ENCODE measurements at places on chromosomes 12 and 14.

- DNase-seq = no peak
Observed at GRCh38 chr14:63203618-63204406, 431 bp upstream of the RHOJ start.

DNA sequence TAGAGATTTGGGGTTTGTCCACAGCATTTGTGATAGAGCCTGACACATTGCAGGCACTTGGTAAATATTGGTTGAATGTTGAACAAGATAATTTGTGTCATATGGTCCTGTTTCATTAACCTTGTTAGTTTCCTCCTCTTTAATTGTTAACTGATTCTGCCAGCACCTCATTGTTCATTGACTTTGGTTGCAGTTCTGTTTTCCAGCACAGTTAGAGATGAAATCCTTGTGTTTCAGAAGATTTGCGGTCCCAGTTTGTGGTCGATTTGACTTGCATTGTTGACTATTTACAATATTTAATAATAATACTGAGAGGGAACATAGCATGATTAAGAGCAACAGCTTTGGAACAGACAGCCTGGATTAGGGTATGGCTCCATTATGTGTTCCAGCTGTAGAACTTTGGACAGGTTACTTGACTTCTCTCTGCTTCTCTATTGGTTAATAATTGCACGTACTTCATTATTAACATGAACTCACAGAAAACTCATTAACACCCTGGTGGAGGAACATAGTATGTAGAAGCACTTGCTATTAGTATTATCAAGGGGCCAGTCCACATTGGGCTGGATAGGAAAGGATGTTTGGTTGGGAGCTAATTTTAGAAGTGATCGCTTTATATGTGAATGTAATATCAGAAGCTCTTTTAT lies 8.7 kb downstream of the DRAM1 start:
- no peak for DNase-seq

DNA sequence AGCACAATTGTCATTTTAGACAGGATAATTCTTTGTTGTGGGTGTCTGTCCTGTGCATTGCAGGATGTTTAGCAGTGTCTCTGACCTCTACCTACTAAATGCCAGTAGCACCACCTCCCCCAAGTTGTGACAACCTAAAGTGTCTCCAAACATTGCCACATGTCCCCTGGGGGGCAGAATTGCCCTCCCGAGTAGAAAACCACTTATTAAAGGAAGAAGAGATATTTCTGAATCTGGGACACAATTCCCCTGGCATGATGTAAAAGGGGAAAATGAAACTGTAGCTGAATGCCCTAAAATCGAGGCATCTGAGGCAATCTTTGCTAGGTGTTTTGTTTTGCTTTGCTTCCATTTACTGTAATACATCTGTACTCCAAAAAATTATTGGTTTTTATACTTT lies 116.8 kb upstream of the NAP1L1 start:
- DNase-seq = no peak

DNA sequence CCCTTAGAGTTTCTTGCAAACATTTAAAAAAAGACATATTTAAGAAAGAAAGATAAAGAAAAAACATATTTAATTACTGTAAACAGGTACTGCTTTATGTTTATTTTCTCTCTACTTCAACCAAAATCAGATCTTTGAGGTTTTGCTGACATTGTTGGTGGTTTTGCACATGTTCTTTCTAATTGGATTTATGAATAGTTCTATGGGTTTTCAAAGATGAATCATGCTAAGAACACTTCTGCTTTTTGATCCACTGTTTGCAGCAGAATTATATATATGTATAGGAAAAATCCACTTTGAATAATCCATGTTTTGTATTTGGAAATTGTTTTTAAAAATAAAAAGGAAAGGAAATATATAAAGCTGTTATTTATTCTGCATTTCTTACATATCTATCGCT lies 78.4 kb downstream of the FRMD6 start:
- no peak for DNase-seq

DNA sequence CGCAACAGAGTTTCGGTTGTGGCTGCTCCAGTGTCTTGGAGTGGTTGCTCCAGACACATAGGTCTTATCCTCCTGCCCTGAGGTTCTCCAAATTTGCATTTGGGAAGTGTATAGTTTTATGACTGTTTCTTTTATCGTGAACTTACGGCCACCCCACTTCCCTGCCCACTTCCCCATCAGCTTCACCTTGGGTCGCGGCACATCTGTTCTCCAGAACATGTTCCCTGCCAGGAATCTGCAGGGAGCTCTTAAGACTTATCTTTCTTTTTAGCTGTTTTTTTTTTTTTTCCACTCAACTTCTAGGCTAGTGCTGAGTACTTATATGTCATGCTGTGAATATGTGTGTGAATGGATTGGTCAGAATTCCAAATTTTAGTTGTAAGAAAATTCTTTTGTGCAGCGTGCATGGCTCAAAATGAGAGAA lies 75.4 kb downstream of the ETV6 start:
- no peak for DNase-seq

DNA sequence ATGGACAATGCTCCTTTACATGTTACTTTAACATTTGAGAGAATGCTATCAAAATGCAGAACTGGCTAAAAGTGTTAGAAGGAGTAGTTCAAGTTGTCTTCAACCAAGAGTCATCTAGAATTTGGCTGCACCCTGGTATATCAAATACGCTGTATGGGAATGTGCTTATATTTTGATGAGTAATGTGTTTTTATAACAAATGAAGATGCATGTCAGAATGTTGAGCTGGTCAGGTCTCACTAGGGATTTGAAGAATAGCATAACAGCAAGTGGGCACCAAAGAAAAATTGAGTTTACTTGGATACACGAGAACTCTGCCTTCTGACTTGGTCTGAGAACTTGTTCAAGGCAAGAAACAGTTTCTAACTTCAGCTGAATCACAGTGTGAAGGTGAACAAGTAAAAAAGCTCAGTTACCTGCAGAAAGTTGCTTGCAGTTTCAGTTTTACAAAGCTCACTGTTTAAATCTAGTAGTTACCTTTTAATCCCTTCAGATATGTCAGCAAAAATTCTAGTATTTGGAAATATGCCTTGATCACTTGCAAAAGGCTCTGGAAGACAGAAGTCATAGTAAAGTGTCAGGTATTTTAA lies 82.3 kb downstream of the PDE3A start:
- no peak for DNase-seq

DNA sequence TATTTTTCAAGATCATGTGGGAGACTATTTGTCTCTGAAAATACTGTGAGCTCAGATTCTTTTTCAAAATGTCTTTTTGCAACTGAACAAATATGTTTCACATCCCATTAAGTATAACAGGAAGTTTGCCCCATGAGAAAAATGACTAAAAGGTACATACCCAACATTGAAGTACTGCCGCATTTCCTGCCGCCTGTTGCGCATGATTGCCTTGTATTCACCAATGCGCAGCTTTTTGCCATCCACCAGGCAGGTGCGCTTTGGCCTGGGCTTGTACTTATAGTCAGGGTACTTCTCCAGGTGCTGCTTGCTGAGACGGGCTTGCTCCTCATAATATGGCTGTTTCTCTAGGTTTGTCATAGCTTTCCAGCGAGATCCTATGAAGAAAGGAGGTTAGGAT lies 413.2 kb downstream of the SOX5 start:
- no peak for DNase-seq

DNA sequence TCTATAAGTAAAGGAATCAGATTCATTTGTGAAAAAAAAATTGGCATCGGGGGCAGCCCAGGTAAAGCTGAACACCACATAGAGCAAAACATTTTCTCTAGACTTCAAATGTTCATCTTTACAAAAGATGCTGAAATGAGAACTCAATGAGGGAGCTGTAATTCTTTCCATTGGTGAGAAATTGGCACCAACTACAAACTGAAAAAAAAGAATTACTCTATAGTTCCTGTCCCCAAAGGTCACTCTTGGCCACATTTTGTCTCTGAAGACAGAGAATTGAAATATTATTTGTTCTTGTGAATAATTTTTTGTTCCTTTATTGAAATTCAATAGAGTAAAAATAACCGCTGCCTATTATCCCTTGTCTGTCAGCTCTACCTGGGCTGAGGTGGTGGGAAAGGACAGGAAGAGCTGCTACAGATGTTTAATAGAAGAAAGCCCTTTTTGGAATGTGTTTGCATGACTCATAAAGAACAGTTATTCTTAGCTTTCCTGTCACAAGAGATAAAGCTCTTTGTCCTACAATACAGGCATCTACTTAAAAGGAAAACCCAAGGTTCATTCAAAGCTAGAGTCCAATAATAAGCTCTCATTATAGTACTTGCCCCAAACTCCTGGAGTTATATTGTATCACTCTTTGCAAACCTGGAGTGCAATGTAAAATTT lies 380.1 kb upstream of the KITLG start:
- no peak for DNase-seq

DNA sequence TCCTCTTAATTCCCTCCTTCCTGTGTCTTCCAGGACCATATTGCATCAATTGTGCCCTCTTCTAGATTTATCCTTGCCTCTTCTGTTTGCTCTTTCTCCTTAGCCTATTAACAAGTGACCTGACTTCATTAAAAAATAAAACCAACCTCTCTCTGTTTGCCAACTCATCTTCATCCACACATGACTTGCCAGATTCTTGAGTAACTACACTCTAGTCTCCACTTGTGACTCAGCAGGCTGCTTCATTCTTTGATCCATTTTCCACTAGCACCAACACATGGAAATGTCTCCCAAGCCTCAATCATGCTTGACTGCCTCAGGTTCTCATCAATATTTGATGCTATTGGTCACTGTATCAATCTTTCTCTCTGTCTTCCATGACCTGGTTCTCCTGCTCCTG lies 492.4 kb upstream of the TMPO start:
- DNase-seq = no peak

- no peak for DNase-seq
Observed at GRCh38 chr12:11762723-11763326, 113.4 kb downstream of the ETV6 start.

- no peak for DNase-seq
Observed at GRCh38 chr14:36515105-36515593, 4.9 kb downstream of the NKX2-1 start.

DNA sequence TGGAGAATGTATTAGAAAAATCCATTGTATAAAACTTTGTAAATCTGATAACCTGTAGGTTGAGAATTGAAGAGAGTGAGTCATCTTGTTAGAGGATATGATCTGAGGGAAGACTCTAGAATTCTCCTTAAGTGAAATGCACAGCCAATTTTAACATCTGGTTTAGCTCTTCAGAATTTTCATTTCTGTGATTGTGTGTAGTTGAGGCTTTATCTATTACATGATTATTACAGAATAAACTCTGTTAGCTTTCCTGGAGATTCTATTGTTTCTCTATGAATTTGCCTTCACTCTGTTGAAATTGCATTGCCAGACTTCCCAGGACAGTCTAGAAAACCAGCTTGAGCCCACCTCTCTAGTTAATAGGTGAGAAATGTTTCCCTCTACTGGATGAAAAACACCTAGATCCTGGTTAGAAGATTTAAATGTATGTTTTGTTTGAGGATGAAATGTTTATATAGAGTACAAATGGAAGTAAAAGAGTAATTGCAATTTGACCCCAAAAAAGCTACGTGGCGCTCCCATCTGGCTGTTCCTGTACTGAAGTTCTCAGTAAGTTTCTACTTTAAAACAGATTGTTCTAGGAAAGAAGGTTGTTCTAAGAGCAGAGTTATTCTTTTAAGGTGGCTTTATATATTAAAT lies 2.9 kb downstream of the NUDT4 start:
- DNase-seq = no peak

DNA sequence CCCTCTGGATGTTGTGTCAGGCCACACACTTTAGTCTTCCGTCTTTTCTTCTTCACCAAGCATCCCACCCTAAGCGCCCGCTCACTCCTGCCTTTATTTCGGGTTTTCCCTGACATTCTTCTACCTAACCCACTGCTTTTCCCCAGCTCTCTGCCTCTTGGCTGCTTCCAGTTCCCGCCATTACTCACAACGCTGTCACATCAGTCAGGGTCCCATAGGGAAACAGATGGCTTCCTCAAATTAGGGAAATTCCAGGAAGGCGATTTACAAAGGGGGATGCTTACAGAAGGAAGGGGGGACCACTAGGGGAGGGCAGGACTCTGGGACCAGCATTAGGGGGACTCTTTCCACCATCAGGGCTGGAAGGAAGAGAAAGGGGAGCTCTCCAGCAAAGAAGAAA lies 9.2 kb upstream of the PPP1R13B start:
- no peak for DNase-seq

GRCh38 chr14:66601932-66602578 lies 94.1 kb downstream of the GPHN start:
- DNase-seq = no peak

- no peak for DNase-seq
Observed at GRCh38 chr14:50447461-50447860, 50.8 kb upstream of the CDKL1 start.

GRCh38 chr12:39831587-39832315 lies 212.1 kb upstream of the ABCD2 start:
- no peak for DNase-seq

DNA sequence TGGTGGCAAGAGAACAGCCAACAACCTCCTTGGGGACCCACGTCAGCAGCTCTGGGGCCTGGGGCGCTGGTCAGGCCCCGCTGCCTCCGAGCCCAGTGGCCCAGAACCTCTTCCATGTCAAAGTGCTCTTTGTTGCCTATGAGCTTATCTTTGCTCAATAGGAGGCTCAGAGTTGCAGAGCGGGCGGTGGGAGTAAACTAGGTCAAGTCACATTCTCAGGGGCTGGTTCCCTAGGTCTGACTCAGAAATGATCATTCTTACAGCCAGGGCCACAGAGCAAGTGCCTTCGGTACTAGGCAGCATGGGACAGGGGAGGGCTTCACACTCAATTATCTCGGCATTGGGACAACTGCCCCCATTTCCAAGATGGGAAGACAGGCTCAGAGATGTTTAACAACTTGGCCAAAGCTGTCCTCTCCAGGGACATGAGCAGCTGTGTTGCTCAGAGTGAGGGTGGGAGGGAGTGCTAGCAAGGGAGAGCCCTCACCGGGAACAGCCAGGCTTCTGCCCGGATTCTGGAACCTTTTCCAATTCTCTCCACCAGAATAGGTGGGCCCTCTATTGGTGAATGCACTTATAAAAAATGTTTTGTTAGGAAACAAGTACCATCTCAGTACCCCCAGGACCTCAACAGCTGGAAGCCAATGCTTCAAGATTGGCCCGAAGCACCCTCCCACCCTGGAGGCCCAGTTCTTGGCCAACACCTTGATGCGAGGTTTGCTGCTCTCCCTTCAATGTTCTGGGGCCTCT lies 11.9 kb downstream of the SLC25A29 start:
- no peak for DNase-seq

DNA sequence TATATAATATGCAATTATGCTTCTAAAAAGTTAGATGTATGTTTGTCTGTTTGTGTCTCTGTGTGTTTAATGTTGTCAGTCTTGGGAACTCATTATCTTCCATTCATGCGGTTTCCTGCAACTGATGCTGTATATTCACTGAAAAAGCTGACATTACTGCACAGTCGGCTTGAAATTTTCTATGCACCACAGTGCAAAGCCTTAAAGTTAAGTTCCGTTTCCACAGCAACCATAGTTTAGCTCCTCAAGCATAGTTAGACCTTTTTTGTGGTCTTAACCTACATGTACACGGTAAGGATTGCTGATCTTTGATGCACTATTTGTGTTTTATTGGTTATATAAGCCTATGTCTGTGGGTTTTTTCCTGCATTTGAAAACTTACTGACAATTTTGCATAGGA lies 309.4 kb downstream of the KCNC2 start:
- no peak for DNase-seq

GRCh38 chr12:1523046-1523445 lies 71.3 kb downstream of the FBXL14 start:
- DNase-seq = no peak

- DNase-seq = no peak
Observed at GRCh38 chr14:92471919-92472318, 41.7 kb upstream of the RIN3 start.
